ENCODE measurements at places on chromosomes 16 and 17.

- DNase-seq: no peak
Observed at GRCh38 chr17:79777120-79777893, 641 bp upstream of the CBX2 start.

DNA sequence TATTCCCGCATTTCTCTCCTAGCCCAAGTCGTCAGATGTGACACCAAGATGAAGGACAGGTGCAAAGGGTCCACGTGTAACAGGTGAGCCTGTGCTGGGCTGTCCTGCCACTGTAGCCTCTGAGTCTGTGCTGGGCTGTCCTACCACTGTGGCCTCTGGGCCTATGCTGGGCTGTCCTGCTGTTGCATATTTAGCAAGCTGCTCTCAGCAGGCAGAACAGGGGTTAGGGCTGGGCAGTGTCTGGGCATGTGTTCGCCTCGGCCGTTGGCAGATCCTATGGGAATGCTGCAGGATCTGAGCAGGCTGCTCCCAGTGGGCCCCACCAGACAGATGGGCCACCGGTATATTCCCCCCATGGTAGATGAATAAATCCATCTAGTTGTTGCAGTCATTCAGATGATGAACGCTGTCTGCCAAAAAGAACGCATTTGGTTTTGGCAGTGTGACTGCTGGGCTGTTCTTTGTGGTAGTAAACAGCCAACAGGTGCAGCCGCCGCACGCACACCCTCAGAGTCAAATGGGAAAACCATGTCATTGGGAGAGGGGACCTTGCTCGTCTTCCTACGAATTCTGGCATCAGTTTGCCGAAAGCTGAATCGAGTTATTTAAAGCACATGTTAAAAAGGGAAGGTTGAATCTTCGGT is 49.2 kb downstream of the CRISPLD2 start:
- DNase-seq: no peak

DNA sequence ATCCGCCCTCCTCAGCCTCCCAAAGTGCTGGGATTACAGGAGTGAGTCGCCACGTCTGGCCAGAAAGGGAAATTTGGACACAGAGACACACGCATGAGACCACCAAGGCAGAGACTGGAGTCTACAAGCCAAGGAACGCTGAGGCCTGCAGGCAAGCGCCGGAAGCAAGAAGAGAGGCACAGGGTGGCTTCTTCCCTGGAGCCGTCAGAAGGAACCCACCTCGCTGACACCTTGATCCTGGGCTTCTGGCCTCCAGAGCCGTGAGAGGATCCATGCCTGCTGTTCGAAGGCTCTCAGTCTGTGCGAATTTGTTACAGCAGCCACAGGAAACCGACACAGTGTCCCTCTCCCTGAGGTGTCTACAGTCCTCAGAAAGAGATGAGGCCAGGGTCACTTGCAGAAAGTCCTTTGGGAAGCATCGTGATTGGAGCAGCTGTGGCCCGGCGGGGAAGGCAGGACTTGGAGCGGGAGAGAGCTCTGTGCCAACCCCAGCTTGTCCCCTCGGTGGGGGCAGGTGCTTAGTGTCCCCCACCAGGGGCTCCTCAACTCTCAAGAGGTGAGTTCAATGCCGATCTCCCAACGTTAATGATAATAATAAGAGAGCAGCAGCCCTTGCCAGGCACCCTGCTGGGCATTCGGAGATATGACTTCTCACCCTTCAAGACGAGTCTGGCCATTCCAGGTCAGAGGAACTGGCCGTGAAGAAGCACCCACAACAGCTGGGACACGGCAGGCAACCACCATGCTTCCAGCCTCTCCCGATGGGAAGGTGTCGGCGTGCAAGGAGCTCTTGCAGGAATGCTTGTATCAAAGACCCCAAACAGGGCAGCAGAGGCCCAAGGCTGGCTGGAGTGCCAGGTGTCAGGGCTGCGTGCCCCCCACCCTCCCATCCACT is 68.4 kb upstream of the TNRC6C start:
- no peak for DNase-seq

DNA sequence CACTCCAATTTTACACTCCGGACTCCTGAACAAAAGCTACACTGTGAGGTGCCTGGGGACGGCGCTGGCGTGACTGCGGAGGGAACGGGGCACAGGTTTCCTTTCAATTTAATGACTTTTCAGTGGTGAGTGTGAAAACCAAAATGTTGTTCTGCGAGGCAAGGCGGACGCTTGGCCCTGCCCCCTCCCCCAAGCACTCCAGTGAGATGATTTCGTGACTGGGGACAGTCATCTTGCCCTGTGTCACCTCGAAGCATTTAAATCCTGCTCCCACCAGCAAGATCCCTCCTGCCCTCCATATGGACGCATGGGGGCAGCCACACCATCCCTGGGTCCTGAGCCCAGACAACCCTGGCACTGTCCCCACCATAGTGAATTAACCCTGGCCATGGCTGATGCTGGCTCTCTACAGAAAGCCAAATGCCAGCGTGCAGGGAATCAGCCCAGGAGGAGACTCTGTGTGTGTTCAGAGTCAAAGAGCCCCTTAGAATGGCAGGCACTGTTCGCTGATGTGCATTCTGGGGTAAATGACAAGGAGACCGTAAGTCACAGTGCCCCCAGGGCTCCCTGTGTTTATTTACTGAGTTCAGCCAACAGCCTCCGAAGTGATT is 41.0 kb downstream of the C16orf95 start:
- DNase-seq: no peak

DNA sequence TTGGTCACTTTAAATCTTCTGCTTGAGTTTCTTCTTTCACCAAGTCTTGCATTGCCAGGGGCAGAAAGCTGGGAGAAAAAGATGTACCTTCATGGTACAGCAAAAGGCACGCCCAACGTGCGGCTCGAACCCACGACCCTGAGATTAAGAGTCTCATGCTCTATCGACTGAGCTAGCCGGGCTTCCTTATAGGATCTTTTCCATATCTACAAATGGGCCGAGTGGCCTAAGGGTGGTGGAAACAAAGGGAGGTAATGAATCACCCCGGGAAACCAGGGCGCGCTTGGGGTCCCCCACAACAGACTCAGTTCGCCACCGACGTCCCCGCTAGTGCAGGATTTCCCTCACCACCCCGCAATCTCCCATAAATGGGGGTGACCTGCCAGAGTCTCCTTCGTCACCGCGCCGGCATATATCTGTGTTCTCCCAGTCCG is 7.5 kb upstream of the OR1F1 start:
- no peak for DNase-seq

DNA sequence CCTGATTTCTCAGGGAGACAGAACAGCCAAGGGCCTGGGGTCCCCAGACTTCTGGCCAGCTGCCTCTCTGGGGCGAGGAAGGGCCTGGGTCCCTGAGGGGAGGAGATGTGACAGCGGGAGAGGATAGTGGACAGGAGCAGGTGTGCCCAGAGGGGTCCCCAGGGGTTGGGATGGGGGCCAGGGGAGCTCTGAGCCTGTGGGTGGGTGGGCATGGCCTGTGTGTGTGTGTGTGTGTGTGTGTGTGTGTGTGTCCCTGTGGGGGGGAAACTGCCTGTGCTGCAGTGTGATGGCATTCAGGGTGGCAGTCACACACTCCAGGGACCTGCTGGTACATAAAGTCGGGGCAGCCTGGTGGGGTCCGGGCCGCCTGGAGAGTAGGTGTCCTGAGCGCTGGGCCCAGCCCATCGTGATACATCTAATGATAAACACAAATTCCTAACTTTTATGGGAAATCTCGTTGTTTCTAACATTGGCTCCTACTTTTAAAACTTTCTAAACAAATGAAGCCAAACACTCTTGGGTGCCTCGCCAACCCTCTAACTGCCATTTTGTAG is 1.4 kb downstream of the ITGB4 start:
- DNase-seq: no peak

DNA sequence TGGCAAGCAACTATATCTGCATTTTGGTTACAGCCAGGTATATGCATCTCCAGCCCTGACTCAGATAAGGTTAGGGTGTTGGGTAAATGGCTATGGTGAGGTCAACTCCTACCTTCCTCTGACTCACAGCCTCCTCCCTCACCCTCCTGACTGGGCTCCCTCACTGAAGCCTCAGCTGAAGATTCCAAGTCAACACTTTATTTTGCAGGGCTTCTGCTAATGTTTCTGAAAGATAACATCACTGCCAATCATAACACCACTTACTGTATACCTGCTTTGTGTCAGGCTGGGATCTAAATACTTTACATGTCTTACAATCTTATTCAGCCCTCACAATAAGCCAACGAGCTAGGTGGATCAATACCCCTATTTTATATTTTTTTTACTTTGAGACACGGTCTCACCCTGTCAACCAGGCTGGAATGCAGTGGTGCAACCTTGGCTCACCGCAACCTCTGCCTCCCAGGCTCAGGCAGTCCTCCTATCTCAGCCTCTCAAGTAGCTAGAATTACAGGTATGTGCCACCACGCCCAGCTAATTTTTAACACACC is 47.8 kb upstream of the GCSH start:
- DNase-seq: no peak

GRCh38 chr16:53131363-53132071 is 76.7 kb downstream of the CHD9 start:
- no peak for DNase-seq

DNA sequence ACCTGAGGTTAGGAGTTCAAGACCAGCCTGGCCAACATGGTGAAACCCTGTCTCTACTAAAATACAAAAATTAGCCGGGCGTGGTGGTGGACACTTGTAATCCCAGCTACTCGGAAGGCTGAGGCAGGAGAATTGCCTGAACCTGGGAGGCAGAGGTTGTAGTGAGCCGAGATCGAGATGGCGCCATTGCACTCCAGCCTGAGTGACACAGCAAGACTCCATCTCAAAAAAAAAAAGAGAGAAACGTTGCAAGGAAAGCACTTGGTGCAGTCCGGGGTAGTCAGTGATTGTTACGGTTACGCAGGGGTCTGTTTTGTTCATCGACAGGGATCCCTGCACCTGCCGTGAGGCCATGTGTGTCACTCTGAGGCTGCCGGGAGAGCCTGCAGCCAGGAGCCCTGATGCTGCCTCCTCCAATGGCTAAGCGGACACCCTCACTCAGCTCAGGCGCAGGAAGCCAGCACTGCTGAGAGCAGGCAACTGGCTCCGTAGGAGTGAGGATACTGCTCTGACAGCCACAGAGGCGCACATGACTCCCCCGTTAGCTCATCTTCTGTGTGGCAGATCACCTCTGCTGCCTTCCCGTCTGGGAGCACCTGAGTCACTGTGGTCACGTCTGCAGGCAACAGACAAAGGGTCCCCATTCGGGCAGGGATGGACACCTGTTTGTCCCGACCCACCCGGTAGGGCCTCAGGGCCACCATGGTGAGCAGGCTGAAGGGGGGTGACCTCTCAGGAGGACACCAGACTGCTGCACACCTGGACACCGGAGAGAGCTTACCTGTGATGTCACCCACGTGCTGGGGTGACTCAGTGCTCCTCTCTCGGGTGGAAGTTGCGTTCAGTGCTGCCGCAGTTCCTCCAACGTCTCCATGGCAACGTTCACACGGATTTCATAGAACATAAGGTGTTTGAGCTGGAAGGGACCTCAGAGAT is 5.2 kb upstream of the RAB26 start:
- no peak for DNase-seq

DNA sequence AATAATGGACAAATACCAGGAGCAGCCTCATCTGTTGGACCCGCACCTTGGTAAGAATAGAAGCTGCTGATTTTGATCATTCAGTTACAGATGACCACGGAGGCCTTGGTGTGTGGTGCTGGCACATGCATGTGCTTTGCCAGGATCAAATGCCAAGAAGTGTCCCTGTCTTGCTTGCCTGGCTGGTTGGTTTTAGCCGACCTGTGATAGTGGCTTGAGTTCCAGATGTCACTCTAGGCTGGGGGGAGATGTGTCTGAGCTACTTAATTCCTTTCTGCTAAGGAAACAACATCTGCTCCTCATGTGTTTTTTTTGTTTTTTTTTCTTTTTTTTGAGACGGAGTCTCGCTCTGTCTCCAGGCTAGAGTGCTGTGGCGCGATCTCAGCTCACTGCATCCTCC is 4.3 kb downstream of the TBCD start:
- no peak for DNase-seq
